ENCODE measurements at places on chromosomes 1 and 21.

DNA sequence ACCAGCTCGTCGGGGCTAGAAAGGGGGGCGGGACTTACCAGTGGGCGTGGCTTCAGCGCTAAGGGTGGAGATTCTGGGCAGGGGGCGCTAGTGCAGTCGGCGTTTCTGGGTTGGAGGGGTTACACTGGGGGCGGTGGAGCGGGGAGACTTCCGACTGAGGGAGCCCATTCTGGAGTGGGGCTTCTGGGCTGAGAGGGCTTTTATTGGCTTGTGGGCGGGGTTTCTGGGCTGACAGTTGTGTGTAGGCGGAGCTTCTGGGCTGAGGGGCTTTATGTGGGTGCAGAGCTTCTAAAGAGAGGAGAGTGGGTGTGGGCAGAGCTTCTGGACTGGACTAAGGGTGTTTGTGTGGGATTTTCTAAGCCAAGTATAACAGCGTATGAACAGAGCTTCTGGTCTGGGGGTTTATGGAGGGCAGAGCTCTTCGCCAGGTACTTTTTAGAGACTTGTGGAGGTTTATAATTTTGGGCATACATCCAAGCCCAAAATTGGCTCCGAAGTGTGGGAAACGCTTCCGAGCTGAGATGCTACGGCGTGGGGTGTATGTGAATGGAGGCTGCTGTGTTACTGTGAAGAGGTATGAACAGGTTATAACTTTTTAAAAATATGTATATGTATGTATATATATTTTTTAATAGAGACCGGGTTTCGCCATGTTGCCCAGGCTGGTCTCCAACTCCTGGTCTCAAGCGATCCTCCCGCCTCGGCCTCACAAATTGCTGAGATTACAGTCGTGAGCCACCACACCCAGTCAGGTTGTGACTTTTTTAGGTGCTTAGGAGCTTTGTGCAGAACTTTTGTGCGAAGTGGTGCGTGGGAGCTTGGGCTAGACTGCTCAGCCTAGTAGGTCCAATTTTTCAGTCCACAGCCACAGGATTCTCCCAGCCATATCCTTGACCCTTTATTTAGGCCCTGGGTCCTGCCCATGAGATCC, 825 bp downstream of the TMEM39B start:
- peak; percentile 90 for DNase-seq

GRCh38 chr1:183873642-183874041, 68.7 kb downstream of the RGL1 start:
- no peak for DNase-seq

DNA sequence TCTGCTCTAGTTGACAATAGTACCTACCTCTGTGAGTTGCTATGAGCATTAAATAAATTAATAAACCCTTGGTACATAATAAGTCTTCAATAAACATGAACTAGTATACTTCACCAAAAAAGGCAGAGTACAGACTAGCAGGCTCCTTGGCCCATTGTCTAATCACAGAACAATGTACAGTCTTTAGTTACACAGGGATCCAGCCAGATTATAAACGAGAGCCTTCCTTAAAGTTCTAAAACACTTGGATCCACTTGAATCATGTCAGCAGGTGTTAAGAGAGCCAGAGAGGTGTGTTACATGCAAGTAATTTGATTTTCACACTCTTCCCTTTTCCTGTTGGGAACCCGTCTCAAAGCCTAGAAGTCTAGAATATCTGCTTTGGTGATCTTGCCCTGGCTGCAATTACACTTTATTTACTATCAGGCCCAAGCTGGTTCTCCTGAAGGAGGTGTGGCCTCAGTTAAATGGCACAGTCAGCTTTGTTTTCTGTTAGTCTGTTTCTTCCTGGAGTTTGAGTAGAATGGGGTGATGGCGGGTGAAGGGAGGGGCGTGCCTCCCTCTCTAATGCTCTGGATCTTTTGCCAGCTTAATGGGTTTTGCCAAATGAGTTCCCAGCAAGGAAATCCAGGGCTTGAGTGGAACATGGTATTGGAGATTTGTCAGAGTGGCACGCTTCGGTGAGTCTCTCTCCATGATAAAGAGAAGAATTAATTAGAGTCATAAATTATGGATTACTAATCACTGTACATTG, 570.9 kb upstream of the CAMK1G start:
- no peak for DNase-seq

DNA sequence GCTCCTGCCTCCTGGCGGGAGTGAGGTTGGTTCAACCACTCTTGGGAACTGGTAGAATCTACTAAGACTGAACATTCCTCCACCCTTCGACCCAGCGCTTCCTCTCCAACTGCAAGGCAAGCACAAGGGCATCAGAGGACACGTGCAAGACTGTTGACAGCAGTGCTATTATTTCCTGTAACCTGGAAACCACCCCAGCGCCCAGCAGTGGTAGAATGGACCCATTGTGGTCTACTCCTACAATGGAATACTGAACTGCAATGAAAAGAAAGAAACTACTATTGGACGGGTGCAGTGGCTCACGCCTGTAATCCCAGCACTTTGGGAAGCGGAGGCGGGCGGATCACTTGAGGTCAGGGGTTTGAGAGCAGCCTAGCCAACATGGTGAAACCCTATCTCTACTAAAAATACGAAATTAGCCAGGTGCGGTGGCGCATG, 33.0 kb upstream of the TARDBP start:
- no peak for DNase-seq

- DNase-seq, result no peak
Measured at GRCh38 chr21:35020436-35020835, 28.7 kb downstream of the RUNX1 start.

GRCh38 chr1:10056599-10056987, 23.8 kb downstream of the UBE4B start:
- DNase-seq, result no peak

GRCh38 chr1:55288245-55288644, 73.1 kb upstream of the USP24 start:
- DNase-seq, result no peak

DNA sequence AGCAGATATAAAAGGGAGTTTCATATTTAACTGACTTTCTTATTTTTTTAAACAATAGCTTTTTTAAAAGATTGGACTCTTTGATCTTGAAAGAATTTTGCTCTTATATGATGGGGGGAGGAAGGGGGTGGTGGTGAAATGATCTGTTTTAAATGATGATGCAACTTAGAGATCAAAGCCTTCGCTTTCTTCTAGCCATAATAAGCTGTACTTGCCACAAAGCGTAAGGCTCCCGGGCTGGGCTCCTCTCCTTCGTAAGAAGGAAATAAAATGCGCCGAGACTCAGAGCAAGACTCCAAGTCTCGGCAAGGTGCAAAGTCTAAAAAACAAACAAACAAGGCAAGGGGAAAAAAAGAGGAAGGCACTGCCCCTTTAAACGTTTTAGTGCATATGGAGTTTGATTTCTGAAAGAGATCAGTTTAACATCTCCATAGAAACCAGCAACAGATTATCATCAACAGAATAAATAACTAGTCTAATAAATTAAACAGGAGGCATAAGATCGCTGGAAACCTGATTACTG, 3.3 kb downstream of the CASZ1 start:
- DNase-seq, result no peak

DNA sequence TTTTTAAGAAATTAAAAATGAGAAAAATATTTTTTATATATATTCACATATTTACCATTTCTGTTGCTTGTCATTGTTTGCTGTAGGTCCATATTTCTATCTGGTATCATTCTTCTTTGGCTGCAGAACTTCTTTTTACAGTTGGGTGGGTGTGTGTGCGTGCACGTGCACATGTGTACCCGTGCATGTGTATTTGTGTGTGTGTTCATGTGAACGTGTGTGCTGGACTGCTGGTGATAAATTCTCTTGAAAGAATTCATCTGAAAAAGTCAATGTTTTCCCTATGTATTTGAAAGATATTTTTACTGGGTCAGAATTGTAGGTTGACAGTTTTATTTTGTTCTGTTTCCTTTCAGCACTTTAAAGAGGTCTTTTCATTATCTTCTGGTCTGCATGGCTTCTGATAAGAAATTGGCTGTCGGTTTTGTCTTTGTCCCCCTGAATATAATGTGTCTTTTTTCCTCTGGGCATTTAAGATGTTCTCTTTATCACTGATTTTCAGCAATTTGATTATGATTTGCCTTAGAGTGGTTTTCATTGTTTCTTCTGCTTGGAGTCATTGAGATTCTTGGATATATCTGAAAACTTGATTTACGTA, 34.5 kb upstream of the DPH5 start:
- no peak for DNase-seq

DNA sequence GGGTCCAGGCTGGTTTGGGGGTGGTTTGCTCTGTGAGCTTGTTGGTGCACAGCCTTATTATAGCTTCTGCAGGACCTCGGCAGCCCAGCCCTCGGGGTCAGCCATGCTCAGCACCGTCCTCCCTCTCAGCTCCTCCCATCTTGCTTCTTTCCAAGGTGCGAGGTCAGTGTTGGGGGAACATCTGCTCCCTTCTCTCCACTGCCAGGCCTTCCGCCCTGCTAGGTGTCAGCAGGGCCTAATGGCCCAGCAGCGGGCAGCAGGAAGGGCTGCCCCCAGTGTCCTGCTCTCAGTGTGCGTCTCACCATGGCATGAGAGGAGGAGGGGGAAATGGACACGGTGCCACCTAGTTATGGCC, 36.5 kb upstream of the LRRC3 start:
- DNase-seq, result no peak

- peak; percentile 55 for DNase-seq
Measured at GRCh38 chr1:52955129-52955970, 28.3 kb downstream of the SCP2 start.

GRCh38 chr1:31703431-31704270, at the start of gene COL16A1:
COL16A1 (minus strand) TSS chr1:31704017; CDS start chr1:31702193, 1,824 bp downstream.
- DNase-seq, result no peak

- no peak for DNase-seq
Measured at GRCh38 chr1:216617081-216617875, 106.0 kb downstream of the ESRRG start.

DNA sequence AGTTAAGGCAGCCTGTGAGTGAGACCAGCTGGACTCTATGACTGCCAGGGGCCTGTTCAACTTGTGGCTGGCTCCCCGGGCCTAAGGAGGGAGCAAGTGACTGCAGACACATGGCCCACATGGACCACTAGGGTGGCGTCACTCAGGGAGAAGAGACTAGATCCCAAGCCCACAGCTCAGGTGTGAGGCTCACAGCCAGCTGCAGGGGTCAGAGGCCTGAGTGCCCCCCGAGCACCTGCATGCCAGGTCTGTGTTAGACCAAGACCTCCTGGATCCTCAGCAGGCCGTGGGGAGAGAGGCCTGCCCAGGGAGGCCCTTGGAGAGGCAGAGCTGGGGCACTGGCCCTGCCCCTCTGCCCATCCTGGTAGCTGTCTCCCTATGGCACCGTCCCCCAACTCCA, 142.4 kb upstream of the RUNX3 start:
- DNase-seq, result no peak

DNA sequence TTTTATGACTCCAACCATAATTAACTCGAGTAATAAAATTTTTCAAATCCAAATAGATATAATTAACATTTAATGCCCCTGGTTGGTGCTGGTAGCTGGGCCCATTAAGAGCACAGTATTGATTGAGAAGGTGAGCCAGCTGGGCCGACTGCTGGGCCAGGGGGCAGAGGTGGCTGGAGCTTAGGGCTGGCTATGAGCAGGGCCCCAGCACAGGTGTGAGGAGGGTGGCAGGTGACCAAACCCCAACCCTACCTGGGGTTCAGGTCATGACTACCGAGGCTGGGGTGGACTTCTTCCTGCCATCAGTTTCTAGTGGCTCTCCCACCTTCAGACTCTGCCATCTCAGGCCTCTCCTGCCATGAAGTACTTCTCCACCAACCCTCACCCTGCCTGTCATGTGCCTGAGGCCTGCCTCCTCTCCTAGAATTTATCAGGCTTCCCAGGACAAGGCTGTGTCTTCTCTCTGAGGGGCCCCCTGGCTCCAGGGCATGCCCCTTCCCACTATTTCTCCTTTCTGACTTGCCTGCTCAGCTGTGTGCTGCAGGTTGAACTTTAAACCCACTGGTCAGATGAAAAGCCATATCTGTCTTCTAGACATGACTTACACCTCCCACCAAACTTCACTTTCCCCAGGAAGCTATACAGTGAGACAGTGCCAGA, 85.6 kb downstream of the TMEM53 start:
- no peak for DNase-seq

DNA sequence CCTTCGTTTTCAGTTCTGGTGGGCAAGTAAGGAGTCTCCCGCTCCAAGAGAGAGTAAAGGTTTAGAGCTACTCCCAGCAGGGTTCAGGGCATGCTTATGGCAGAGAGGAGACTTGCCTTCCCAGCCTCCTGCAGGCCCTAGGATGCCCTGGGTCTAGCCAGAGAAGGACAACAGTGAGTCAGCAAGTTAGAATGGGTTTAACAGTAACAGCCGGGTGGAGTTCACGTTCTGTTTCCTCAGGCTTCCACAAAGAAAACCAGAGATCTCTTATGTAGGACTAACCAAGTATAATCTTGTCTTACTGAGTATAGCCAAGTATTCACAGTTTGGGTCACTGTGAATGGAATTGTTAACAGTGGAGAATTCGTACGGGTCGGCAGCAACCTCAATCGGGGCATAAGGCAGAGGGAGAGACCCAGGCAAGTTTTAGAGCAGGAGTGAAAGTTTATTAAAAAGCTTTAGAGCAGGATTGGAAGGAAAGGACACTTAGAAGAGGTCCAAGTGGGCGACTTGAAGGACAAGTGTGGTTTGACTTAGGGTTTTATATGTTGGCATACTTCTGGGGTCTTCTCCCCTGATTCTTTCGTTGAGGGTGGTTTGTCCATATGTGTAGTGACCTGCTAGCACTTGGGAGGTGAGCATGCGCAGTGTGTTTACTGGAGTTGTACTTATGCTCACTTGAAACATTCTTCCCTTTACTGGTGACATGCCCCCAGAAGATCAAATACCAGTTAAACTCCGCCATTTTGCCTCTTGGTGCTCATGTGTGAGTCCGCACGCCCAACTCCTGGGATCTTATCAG, 4.5 kb downstream of the OVAAL start:
- no peak for DNase-seq

GRCh38 chr1:84721152-84721551, 30.9 kb upstream of the SSX2IP start:
- DNase-seq, result no peak

DNA sequence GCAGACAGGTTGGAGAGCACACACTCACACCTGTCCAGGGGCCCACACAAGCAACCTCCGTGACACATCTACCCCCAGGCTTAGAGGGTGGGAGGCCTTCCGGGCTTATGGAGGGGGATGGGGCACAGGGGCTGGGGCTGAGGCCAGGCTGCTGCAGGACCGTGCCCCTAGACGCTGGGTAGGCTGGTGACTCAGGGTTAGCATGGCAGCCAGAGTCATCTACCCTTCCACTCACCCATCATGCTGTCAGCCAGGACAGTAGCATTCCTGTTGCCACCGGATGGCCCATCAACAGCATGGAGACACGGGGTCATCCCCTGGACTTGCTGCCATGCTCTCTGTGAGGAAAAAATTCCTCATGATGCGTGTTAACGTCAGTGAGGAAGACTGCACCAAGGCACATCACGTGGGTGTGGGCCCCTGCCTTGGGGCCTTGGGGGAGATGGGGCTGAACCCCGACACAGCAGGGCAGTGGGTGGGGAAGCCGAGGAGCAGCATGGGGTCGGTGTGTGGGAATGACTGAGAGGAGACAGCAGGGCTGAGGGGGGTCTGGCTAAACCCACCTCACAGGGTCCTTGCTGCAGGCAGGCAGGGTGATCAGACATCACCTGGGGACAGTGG, 52.8 kb downstream of the WNT9A start:
- no peak for DNase-seq

Data from left renal cortex interstitium (tissue), 4 donors.